ENCODE measurements at places on chromosomes 6 and 20. TPM values are rescaled to one million over a fixed set of nuclear protein-coding genes. Genes with fewer than 3 reads are reported as not detected.
A peak's percentile ranks its signal among the peaks of the same experiment; 100 is the strongest.

Gene HM13
- 337 TPM for total RNA-seq

Gene PPIL6
- total RNA-seq, result 2.2 TPM

Gene TMC2
- total RNA-seq, result not detected

DNA sequence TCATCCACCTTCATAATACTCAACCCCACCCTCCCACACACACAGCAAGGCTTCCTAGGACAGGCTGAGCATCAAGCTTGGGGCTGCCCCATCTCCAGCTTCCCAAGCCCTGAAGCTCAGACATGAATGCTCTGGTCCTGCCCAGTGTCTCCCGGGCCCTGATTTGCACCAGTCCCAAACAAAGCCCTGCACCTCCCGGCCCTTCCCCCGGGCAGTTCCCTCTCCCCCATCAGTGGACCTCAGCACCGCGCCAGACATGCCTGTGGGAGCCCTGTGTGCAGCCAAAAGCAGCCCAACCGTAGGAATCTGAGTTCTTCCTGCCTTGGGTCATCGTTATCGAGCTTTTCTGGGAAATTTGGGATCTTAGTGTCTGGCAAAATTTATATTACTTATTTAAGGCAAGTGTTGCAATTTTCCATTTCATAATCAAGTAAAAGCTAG lies 63.5 kb downstream of the THBS2 start:
- DNase-seq, result no peak

GRCh38 chr6:107123501-107123900 lies 8.2 kb upstream of the BEND3 start:
- DNase-seq, result no peak

- no peak for DNase-seq
These were observed 79.5 kb downstream of the FYN start for GRCh38 chr6:111793711-111794111.

GRCh38 chr6:130775411-130776012 lies 51.7 kb upstream of the SMLR1 start:
- no peak for DNase-seq

DNA sequence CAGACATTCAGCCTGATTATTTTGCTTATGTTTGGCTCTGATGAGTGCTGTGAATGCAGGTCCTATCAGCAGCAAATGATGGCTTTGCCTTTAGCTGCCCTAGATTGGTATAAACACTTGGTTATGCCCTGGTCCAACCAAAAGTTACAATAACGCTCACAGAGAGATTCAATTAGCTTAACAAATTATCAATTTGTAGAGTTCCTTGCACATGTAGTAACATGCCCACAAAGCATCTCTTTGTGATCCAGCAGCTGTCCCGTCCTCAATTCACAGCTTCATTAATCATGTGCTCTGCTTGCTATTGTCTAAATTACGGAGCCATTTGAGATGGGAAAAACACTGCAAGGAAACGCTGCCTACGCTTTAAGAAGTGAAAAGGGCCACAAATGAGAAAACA lies 457.9 kb downstream of the HDGFL1 start:
- no peak for DNase-seq

GRCh38 chr6:7314414-7314813 lies 1.4 kb upstream of the SSR1 start:
- no peak for DNase-seq

Gene COL9A3
- 46.6 TPM for total RNA-seq

- no peak for DNase-seq
These were observed 156.8 kb upstream of the RIN2 start for GRCh38 chr20:19601126-19601810.

GRCh38 chr6:112113431-112113830 lies 26.0 kb downstream of the FAM229B start:
- DNase-seq, result no peak

- DNase-seq, result no peak
These were observed 227.7 kb upstream of the TSHZ2 start for GRCh38 chr20:52744441-52744840.

- no peak for DNase-seq
These were observed 30.0 kb downstream of the SYNDIG1 start for GRCh38 chr20:24499472-24499871.

DNA sequence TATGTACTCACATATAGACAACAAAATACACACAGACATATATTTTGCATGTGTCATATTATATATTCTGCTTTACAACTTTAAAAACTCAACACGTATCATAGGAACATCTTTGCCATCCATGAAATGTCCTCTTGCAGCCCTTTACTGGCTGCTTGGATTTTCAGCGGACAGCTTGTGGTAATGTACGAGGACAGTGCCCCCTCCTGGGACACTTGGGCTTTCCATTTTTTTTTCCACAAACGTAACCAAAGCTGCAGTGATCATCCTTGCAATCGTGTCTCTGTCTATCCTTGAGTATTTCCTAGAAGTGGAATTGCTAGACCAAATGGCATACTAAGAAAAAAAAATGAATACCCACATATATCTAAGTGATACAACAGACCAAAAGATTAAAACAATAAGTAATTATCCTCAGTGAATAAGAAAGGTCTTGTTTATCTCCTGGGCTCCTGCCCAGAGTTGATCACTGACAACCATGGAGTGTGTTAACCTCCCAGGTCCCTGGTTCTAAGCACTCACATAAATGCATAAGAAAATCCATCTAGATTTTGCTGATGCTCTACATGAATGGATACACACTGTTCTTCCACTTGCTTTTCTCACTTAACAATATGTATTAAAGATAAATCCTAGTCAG lies 18.1 kb downstream of the BPI start:
- no peak for DNase-seq

GRCh38 chr20:45419188-45420091 lies 3.5 kb downstream of the PIGT start:
- peak; percentile 97 for DNase-seq

Gene PHACTR1
- total RNA-seq, result 0.05 TPM

DNA sequence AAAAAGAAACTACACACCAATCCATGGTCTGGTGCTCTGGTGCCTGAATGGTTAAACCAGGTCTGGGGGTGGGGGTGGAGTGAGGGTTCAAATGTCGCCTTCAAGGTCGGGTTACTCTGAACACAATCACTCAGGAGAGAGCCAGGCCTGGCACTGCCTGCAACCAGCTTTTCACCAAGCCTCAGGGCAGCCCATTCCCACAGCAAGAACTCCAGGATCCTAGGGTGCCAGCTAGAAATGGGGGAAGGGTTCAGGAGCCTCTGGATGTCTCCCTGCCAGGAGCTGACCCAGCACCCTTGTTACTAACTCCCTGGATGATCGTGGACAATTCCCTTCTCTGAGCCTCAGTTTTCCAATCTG lies 6.7 kb downstream of the SDC4 start:
- no peak for DNase-seq

DNA sequence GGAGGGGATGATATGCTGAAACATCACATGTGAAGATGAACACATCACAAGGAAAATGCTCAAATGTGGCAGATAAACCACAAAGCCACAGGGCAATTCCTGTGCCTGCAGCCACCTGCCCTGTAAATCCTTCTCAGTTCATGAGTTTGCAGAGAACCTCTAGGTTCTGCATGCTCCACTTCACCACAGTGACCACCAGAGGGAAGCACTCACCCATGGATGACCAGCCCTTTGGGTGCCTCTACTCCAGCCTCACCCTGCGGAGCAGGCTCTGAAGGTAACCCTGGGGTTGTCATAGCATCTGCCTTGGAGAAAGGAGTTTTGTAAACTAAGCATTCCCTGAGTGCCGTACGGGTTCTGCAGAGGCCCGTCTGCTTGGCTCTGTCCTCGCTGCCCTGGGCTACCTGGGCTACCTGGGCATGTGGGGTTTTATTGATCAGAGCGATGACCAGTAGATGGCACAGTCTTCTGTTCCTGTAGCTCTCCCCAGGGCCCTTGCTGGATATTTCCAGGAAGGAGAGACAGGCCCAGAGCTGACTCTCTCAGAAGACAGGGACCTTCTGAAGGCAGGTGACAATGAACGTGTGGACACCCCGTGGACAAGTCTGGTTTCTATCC lies 31.7 kb upstream of the CST1 start:
- no peak for DNase-seq
